Epithelial cell of esophagus (primary cell): ENCODE measurements at places on chromosomes 5 and 9.

DNA sequence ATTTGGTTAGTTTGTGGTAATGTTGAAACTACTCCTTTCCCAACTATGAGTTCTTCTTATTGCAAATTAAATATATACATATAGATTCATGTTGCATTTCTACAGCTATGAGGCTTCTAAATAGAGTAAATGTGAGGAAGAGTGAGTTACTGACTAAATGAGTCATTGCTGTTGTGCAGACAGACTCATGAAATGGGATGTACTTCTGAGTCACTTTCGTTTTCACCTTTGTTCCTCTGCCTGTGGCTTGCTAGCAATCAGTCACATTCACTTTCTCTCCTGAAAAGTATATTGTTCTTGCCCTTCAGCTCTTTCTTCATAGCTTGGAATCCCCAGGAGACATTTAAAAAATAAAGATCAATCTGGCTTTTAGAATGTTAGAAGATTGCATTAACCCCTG, 295.5 kb upstream of the SMC2 start:
- DNase-seq: peak; percentile 88

- DNase-seq: no peak
Observed at GRCh38 chr5:74275171-74275992, 365.1 kb downstream of the ENC1 start.

- DNase-seq: no peak
Observed at GRCh38 chr5:82362636-82363035, 84.5 kb upstream of the RPS23 start.

DNA sequence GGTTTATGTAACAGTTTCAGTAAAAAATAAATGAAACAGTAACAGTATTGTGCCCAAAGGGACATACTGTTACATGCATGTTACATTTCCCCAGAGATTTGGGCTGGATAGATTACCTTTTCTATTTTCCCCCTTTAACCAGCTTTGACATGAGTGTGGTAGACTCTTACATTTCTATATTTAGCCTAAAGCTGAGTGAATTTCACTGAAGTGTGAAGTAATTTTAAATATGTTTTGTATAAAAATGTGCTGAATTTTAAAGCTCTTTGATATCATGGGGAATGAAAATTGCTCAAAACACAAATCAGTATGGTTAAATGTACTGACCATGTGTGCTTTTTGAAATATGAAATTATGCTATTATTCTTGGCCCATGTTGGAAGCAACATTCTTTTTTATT, 122.3 kb upstream of the CDH10 start:
- no peak for DNase-seq

GRCh38 chr5:67591491-67591890, 394.9 kb upstream of the CD180 start:
- DNase-seq: no peak

GRCh38 chr5:141992349-141992963, 20.4 kb downstream of the GNPDA1 start:
- DNase-seq: peak; percentile 76

- DNase-seq: no peak
Observed at GRCh38 chr5:73215531-73215890, 42.5 kb downstream of the TMEM174 start.

DNA sequence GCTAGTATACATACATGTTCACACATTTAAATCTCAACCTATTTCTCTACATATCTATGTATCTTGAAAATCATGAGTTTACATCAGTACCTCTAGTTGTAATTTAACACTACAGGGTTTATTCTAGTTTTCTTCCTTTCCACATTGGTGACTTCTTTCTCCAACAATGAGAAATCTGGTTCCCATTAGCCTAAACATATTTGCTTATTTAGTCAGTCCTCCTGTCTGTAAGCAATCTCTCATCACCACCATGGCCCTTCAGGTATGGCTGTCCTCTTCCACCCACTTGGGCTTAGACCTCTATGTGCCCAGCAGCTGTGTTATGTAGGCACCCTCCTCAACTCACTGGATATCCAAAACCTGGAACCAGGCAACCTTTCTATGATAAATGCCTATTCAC, 8.0 kb upstream of the SPATA31D1 start:
- DNase-seq: no peak

DNA sequence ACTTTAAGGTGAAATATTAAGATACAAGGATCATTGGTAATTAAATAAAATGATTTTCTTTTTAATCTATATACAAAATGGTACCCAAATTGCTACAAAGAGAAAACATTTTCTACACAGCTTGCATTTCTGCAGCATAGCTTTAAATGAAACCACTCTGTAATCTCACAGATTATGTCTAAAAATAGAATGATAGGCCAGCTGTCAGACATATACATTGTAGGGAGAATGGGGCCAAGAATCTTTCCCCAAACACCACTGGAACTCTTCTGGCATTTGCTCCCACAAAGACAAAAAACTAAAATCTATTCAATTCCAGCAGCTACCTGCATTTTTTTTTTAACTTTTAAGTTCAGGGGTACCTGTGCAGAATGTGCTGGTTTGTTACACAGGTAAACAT, 124.1 kb upstream of the NR5A1 start:
- no peak for DNase-seq

GRCh38 chr5:20000416-20000815, 12.4 kb upstream of the CDH18 start:
- no peak for DNase-seq

DNA sequence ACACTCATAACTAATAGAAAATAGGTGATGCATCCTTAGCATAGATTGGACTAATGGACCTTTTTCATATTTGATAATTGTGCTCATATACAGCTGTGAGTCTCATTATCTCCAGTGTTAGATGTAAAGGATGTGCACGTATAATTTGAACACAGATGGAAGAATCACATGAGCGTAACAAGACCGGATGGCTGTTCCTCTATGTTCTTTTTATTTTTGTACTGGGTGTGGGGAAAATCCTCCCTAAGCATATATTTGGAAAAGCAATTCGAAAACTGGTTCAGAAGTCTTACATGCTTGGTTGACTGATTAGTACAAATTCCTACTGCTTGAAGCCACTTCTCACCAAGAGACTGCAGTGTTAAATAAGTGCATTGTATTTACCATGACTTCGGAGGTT, 230.2 kb downstream of the AOPEP start:
- DNase-seq: no peak

DNA sequence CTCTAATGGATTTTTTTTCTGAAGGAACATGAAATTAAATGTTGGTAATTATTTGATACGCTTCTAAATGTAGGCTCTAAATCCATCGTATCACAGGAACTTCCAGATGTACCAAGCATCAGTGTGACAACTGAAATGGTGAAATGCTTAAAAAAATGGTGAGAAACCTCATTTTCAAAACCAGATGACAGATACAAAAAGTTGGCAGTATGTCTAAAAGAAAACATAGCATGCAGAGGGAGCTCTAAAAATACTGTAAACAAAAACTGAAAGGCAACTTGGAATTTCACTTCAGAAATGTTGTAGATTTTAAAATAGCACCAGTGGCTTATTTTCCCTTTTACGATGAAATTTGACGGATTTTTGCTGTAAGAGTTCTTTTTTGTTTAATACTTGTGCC, 1043.6 kb upstream of the WWC1 start:
- DNase-seq: no peak

DNA sequence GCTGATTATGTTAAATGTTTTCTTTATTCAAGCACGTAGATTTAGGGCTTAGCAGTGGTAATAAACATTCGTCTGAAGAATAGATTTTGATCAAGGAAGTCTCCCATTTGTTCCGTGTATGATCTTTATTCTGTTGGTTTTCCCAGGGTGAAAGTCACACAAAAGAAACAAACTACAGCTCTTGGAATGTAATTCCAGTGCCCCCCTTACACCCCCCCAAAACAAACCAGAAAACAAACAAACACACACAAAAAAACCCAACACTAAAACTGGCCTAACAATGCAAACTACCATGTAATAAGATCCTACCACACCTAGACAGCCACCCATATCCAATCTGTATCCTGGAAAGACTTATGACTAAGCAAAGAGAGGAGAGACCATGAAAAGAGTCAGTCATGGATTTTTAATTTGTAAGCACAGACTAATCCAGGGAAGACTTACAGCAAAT, 196.2 kb upstream of the ELL2 start:
- DNase-seq: peak; percentile 58

DNA sequence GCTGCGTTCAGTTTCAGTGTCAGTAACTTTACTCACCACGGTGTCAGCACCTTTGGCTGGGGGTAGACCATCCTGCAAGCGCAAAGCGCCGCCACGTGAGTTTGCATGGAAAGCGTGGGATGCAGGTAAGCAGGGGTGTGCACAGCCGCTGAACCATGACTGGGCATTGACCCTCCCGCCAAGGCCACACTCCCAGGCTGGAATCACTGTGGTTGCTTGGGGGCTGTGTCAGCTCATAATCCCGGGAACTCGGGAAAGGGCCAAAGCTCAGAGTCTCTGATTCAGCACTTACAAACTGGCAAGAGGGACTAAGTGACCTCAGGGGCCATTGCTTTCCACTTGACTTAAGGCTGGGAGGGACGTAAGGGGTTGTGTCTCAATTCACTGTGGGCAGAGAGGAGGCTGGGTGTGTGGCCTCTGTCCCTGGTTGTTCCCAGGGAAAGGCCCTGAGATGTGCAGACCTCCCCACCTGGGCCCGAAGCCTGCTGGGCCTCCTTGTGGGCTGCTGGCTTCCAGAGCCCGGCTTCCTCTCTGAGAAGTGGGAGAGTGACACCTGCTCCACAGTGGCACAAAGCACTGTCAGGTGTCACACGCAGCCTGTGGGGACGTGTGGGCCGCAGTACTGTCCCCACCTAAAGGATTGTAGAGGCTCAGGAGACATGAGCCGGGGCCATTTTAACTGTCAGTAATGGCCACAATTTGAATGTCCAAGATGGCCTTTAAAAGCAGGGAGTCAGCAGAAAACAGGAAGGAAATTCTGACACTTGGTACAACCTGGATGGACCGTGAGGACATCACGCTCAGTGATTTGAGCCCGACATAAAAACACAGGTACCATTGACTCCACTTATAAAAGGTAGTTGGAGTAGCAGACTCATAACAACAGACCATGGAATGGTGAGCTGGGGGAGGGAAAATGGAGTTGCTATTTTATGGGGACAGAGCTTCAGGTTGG, 16.7 kb downstream of the ABO start:
- DNase-seq: no peak

- peak; percentile 92 for DNase-seq
Observed at GRCh38 chr9:110099236-110100095, 108.5 kb downstream of the C9orf152 start.

DNA sequence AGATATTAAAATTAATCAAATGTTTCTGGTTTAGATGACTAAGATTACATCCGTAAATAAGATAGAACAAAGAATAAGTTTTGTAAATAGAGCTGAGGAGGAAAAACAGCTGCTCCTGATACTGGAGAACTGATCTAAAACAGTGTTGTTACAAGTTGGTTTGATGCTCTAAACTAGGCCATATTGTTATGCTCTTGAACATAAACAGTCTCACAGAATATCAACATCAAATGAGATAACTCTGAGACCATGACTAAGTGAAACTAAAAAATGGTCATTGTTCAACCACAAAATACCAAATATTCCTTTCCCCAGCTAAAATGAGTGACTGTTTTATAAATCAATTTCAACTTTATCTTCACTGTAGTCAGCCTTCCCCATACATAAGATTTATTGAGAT, 16.5 kb upstream of the SRFBP1 start:
- no peak for DNase-seq

- DNase-seq: no peak
Observed at GRCh38 chr5:76271836-76272235, 131.2 kb upstream of the IQGAP2 start.
